ENCODE measurements at places on chromosomes 2 and 18. TPM values are rescaled to one million over a fixed set of nuclear protein-coding genes. Genes with fewer than 3 reads are reported as not detected.

GRCh38 chr2:73972846-73973245 is 11.9 kb upstream of the TET3 start:
- DNase-seq = no peak

The DES gene
- 0.69 TPM for total RNA-seq

The ONECUT2 gene
- 0.59 TPM for total RNA-seq

The PJVK gene
- total RNA-seq = 3.7 TPM

The MATN3 gene
- total RNA-seq = 3.5 TPM
